H54 (cell line): ENCODE measurements at places on chromosomes 4 and X.

- DNase-seq = no peak
These were observed 63.4 kb downstream of the GPR50 start for GRCh38 chrX:151239751-151240150.

DNA sequence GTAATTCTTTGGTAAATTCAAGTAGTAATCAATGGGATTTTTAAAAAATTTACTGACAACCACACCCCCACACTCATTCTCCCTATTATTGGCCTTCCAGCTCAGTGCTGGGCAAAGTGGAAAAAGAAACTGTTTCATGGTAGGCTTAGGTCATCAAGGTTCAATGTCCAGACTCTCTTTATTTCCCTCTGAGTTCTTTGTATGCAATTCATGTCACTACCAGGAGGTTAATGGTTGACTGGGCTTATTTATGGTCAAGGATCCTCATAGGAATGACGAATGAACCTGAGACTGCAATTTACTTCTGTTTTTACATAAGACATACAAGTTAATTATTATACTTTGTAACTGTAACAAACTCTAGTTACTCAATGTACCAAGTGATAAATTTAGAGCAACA, 403.2 kb downstream of the KLHL13 start:
- no peak for DNase-seq

- DNase-seq = no peak
These were observed 1989.0 kb downstream of the C4orf33 start for GRCh38 chr4:131084997-131085396.

DNA sequence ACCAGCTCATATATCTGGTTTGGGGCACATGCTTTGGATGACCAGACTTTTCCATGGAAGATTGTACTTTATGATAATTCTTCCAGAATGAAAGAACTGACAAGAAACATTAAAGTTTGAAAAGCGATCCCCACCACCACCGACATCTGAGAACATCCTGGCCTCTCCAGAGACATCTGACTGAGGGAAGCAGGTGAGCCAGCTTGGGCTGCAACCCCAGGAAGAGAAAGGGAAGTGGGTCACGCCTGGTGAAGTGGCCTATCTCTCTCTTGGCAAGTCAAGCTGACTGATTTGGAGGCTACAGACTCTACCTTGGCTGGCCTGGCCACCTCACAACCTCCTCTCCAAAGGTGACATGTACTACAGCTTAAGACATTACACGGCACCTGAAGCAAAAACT, 20.7 kb downstream of the PARM1 start:
- no peak for DNase-seq

DNA sequence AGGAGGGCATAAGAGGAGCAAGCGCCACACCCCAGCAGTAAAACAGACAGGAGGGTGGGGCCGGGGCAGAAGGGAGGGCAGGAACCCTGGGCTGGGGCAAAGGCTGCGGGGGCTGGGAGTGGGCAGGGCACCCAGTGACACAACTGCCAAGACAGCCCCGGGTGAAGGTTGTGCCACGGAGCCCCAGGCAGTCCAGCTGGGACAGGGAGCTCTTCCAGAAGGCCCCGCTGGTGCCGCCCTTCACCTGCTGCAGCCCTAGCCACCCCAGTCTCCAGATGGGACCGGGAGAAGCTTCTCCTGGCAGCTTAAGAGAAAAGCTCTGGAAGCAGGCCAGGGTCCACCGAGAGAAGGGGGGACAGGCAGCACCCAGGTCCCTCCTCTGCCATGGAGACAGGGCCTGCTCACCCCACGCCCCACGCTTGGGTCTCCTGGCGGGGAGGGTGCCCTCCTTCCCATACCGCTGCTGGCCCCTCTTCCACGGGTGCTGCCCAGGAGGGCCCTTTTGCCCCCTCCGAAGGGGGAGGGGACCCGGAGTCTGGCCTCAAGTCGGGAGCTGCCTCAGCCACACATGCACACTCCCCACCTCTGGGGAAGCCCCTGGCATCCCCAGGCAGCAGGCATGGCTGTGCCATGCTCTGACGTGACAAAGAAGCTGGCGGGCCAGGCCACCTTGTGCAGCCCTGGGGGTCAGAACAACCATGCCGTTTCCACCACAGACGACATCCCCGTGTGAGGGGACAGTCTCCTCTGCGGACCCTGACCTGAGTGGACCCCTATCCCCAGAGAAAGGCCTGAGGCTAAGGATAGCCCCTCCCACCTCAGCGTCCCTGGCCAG, 1.5 kb downstream of the DGKQ start:
- no peak for DNase-seq

GRCh38 chrX:15721911-15722310, 16.2 kb upstream of the CA5B start:
- DNase-seq = no peak
